Left cardiac atrium (tissue), 4 donors: ENCODE measurements at places on chromosomes 2 and 18. TPM values are rescaled to one million over a fixed set of nuclear protein-coding genes. Genes with fewer than 3 reads are reported as not detected.
A peak's percentile ranks its signal among the peaks of the same experiment; 100 is the strongest.

DNA sequence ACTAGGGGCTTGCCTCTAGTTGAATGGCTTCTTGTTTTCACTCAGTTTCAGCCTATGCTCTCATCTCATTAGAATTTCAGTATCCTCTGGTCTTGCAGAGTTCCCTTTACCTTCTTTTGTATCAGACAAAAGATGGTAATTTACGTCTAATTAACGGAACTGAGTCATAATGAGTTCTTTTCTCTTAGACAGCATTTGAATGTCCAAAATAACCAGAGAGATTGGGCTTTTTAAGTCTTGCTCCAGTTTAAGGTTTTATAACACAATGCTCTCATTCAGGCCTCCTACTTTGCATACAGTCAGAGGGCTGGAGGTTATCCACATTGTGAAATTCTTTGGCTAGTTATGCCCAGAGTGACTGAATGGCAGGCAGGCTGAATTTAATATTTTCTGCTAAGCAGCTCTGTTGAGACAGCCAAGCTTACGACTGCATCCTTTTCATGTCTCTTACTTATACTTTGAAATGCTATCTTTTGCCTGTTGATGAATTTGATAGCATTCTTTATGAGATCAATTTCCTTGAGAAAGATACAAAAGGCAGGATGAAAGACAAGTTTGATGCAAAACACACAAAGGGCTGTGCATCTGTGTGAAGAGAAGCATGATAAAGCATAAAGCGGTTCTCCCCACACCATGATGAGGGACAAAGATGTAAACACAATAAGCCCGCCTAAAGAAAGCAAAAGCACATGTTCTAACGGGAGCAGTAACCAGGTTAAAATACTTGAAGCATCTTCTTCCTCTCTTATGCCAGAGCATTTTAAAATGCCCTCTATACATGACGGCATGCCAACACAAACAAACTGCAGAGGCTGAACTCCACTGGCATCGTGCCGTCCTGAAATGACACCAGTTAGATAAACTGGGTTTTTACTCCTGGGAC, 90.0 kb downstream of the CDH2 start:
- DNase-seq = peak; percentile 40

DNA sequence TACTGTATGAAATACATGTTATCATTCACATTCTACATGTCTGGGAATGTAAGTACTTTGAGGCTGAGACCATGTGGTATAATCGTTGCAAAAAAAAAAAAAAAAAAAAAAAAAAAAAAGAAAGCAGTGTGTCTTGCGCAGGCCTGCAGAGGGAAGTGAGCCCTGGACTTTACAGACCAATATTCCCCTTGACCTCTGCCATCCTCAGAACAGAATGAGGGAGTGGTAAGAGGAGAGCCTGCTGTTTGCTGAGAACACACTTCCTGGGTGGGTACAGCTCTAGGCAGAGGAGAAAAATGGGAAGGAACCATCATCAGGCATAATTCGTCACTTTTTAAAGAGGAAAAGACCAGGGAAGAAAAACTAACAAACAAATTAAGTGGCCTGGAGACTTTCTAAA, 28.8 kb upstream of the TBC1D8 start:
- no peak for DNase-seq

GRCh38 chr2:165682546-165682945, 111.5 kb downstream of the GALNT3 start:
- no peak for DNase-seq

- DNase-seq = no peak
Measured at GRCh38 chr2:33655626-33656320, 56.7 kb upstream of the FAM98A start.

DNA sequence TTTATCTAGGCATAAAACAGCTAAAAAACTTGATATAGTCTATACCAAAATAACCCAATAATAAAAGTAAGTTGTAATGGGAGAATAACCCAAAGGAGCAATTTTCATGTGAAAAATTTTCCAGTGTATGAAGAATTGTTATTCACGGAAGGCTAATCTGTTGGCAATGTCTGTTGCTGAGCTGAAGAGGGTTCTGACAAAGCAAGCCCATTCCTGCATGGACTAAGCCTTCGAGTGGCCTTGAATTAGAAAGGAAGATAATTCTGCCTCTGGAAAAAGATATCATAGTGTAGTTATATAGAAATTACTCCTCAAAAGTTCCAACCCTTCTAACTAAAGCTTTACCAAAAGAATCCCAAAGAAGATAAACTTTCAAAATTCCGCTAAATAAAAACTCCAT, 101.5 kb downstream of the MAP2 start:
- DNase-seq = no peak

DNA sequence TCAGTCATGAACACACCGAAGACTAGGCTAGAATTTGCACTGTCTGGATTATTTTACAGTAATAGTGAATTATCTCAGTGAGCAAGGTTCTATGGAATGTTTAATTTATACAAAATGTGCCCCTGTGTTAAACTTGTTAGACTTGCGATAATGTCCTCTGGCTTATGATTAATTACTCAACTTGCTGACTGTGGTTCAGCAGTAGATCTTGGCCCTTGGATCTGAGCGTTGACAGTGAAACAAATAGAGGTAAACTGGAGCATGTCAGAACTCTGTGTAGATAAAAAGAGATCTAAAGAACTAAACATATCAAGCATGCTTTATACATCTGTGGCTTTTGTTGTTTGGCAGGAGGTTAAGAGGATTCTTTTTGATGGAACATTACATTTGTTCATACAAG, 407.6 kb downstream of the DSEL start:
- no peak for DNase-seq

DNA sequence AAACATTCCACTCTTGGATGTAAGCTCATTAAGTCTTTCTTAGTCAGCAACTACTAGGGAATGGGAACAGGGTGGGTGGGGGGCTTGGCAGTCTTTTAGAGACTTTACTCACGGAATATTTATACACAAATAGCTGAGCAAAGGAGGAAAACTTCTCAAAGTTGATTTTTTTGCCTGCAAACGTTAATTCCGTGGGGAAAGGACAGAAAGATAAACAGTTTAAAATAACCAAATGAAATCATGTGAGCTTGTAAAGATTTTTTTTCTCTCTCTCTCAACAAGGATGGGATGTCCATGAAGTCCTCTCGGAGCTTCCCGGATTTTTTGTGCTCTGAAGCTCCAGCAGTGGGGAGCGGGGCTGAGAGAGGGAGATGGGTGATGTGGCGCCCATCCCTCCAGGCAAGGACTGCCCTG, 32.2 kb upstream of the MAT2A start:
- no peak for DNase-seq

- no peak for DNase-seq
Measured at GRCh38 chr18:48986851-48987761, 36.3 kb upstream of the SMAD7 start.

- no peak for DNase-seq
Measured at GRCh38 chr2:128389388-128390086, 70.9 kb upstream of the HS6ST1 start.

GRCh38 chr2:20129331-20130159, 78.1 kb upstream of the LAPTM4A start:
- no peak for DNase-seq

- DNase-seq = peak; percentile 40
Measured at GRCh38 chr2:64485961-64486360, 32.0 kb downstream of the LGALSL start.

DNA sequence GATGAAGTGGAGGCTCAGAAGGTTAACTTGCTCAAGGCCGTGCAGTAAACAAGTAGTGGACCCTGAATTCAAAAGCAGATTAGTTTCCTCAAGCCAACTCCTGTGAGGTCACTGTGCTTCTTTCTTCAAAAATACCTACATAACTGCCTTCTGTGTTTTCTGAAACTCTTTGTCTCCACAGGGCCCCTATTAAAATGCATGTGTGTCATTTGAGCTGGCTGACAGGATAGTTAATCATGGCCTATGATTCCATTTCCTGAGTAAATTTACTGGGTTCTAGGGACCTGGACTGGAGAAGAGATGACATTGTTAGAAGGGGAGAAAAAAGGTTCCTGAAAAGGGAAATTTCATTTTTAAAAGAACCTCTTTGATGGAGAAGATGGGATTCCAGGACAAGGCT, 12.9 kb upstream of the DTNA start:
- no peak for DNase-seq

DNA sequence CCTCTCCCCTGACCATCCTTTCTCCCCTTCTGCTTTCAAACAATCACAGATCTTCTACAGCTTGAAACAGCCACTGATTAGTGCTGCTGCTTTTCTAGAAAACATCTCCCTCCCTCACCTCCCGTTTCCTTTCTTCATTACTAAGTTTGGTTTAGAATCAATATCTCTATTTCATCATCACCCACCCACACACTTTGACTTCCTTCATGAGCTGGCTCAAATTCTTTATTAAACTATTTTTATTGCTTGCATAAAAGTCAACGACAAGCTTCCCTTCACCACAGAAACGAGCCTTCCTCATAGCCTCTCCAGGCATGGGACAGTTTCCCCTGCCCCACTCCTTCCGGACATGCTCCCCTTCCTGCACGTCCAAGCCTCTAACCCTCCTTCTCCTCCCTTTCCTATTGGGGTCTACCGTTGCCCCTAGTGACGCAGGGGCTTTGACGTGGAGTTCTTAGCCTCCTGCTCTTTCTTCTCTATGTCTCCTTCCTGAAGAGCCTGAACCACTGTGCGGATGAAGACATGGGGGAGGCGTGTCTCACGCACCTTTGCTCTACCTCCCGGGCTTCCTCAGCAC, 172.0 kb downstream of the AFF3 start:
- DNase-seq = no peak

DNA sequence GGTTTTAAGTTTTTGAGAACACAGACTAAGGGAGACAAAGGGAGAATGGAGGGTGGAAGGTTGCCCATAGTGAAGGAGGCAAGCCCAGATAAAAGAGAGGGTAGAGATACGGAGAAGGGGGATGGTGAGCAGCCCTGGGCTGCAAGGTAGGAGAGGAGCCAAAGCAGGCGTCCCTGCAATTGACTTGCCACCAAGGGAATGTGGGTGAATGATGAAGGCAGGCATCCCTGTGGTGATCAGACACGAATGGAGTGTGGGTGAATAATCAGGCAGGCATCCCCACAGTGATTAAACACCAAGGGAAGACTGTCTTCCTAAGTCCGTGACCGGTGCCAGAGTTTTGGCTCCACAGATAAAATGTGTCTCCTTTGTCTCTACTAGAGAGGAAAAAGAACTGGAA, 16.5 kb upstream of the ALPK2 start:
- peak; percentile 24 for DNase-seq

DNA sequence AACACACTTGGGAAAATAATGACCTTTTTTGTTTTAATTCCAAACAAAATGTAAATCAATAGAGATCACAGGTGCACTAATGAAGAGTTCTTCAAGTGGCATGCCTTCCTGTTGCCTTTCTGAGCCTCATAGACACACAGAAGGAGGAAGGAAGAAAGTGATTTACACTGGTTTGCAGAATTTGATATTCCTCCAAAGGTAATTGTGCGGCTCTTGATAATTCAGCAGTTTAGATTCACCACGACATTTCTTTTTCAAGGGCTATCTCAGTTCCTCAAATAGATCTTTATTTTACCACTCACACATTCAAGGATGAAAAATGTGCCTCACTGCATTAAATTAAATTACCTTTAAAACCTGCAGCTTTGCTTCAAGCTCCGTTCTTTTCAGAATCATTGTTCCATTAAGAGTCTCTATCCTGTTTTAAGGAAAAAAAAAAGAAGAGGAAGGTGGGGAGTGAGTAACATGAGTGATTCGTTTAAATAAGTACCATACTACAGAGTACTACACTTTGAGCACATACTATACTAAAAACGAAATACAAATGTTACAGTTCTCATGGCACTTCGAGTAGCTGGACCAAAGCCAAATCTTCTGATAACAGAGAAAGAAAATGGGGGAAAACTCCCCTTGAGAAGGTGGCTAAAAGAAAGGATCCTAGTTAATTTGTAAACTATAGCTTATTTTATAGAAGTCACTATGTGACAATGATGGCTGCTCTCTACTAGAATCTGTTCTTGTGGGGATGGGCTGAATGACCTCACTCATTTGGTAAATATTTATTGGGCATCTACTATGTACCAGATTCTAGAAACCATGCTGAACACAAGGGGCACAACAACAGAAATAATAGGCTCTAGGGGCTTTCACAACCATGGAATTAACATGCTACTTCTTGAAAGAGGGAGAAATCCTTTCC, 16.6 kb downstream of the CYTIP start:
- DNase-seq = no peak

DNA sequence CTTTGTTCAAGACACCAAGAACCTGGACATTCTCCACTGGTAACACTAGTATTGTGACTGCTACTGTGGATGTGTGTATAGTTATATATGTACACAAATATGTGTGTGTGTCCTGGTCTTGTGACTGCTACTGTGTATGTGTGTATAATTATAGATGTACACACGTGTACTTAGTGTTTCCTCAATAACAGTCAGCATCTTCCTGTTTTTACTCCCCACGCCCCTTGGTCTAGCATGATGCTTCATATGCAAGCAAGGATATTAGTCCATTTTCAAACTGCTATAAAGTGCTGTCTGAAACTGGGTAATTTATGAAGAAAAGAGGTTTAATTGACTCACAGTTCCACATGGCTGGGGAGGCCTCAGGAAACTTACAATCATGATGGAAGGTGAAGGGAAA, 802.7 kb downstream of the RNF144A start:
- DNase-seq = no peak

GRCh38 chr2:222017252-222017850, 281.4 kb downstream of the PAX3 start:
- DNase-seq = no peak

DNA sequence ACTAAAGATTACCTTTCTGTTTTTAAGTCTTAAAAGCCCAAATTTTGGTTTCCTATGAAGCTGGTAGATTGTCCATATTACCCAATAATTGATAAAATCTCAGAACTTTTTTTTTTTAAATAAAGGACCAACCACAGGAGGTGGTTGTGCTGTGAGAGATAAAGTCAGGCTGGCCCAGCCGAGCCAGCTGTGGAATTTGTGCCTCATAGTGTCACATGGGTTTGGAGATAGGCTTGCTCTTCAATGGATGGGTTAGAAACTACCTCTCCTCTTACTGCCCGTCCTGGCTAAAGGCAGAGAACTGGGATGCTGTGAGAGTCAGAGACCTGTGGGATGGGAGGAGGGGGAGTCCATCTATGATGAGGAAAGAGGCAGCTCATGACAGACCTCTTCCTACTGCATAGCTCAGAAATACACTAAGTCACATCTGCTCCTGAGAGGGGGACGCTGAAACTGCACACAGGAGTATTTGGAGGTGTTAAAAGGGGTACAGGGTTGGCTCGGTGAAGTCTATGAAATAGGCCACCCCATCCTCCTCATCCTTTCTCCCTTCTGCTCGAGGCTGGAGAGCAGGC, 99.7 kb upstream of the MGAT4A start:
- DNase-seq = no peak

- DNase-seq = peak; percentile 26
Measured at GRCh38 chr18:9135912-9136314, 668 bp upstream of the ANKRD12 start.

DNA sequence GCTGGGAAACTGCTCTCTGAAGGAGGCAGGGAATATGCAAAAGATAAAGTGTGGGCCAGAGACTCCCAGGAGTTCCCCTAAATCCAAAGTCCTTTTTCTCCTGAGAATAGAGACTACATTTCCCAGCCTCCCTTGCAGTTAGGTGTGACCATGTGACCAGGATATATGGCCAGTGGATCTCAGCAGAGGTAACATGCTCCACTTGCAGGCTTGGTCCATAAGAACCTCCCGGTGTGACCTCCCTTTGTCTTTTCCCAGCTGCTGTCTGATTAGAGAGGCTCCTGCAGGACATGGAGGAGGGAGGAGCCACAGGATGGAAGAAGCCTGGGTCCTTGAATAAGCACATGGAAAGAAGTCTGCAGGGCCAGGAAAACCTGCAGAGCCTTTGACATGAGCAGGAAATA, 76.2 kb downstream of the TGFA start:
- no peak for DNase-seq

ACMSD gene
- not detected for total RNA-seq

UGT1A5 gene
- total RNA-seq = not detected

RAB6C gene
- not detected for total RNA-seq

ALK gene
- total RNA-seq = 0.26 TPM

PDIA6 gene
- total RNA-seq = 149 TPM
